Suppressor macrophage treated with lipopolysaccharide for 1 hour (primary cell): ENCODE measurements at places on chromosomes 6 and 20.

DNA sequence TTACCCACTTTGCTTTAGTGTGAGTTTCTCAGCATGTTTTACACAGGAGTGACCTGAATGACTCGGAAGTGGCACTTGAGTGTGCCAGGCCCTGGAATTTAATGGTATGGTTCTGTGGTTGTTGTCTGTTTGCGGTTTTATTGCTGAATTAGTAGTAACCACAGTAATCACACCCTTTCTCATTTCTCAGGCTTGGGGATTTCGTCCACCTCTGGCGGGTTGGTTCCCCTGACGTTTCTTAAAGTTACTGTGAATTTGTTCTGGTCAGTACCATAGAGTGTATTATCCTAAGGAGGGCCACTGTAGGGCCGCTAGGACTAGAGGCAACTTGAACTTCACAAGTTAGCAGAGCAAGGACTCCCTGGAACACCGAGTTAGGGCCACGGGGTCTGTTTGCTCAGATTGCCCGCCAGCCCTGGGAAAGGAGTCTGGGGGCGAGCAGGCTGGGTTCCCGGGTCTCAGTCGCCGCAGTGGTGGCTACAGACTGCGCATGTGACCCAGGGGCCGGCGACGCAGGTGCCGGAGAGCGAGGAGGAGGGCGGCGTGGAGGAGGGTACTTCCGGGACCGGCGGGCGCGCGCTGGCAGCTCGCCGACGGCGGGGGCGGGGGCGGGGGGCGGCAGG, 546 bp upstream of the KLHL32 start:
- no peak for DNase-seq

DNA sequence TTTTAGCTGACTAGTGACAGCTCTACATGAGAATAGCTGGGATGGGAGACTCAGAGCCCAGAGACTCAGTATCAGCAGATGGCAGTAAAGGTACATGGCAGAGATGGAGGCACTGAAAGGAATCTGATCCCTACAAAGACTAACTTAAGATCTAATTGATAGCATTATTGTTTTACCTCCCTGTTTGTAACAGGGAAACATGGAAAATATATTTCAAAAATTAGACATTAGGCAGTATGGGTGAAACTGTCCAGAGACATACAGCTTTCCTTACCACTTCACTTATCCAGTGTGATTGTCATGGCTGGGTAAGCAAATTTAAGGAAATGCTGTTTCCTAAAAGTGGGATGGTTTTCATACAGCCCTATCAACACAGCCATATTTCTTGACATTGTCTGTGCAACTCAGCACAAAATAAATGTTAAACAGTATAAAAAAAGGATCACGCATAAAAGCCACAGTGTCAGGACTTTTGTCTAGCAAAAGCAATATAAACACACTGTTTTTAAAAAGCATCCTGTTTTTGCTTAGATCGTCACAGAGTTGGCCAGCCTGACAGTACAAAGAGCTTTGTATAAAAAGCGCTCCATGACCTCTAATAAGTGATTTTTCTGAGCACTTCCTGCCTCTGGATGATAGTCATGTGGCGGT, 376.9 kb downstream of the PHF3 start:
- no peak for DNase-seq

DNA sequence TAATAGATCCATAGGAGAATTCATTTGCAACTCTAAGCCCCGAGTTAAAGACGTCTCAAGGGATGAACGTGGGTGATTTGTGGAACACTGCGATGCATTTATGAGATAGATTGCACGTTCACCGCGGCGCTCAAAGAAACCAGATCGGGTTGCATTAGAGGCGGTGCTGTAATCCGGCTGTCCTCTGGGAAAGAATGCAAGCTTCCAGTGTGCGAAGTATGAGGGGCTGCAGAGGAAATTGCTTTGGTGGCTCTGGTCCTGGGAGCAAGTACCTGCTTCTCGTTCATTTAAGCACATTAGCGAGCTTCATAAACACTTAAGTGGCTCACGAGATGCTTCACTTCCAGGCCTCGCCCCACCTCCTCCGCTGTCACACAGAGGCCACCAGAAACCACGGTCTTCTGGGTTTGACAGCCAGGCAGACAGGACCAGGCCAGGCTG, 182.3 kb downstream of the CDH4 start:
- DNase-seq, result no peak

DNA sequence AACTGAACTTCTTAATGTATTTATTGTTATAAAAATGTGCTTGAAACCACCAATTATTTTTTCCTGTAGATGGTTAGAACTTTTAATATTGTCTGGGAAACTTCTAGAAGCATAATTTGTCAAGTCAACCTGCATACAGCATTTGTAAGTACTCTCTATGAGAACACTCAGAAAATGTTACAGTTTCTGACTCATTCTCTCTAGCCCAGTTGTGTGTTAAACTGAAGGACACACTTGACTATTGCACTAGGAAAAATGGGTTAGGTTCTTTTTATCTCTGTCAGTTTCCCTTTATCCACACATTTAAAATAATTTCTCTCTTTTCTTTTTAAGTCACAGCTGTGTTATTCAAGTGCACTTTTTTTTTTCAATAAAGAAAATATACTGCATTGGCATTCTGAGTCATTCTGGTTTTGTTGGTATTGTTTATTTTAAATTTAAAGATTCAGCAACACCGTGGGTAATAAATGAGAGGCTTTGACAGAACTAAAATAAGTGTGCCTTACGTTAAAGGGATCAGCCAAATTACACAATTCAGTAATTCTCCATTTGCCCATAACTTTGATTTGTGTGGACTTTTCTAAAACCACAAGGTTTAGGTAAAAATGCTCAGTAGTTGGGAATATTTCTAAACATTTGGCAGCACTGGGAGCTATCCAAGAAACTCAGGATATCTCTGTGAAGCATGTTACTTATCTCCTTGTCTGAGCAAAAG, 50.7 kb downstream of the OPN5 start:
- no peak for DNase-seq

DNA sequence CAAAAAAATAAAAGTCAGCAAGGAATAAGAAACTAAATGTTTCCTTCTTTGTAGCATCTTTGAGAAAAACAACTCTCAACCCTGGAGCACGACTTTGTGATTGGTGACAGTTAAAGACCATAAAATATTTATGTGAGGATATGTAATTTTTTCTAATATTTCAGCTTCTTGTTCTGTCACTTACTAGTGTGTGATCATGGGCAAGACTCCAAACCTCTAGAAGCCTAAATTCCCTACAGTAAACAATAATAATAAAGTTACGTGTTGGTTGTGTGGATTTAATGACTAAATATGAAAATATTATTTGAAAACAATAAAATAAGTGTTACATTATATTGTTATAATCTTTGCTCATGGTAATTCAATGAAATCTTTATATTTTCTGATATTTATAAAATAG, 735.6 kb upstream of the MARCKS start:
- DNase-seq, result no peak

DNA sequence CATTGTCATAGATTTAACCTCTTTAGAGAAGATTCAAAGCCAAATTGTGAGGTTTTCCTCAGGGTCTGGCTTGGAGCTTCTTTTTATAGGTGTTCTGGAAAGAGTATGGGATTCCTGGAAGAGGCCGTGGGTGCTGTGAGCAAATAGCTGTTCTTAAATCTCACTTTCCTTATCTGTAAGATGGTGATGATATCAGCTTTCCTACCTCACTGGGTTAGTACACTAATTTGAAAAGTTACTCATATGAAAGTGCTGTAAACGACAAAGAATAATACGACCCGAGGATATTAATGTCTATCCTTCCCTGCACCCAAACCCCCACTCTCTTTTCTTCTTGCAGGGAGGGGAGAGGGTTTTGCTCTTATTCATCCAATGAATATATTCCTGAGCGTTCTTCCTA, 116.9 kb upstream of the ENPP5 start:
- no peak for DNase-seq

- DNase-seq, result no peak
Observed at GRCh38 chr6:15752820-15753219, 90.0 kb upstream of the DTNBP1 start.

- no peak for DNase-seq
Observed at GRCh38 chr6:20708367-20709124, 174.3 kb downstream of the CDKAL1 start.

DNA sequence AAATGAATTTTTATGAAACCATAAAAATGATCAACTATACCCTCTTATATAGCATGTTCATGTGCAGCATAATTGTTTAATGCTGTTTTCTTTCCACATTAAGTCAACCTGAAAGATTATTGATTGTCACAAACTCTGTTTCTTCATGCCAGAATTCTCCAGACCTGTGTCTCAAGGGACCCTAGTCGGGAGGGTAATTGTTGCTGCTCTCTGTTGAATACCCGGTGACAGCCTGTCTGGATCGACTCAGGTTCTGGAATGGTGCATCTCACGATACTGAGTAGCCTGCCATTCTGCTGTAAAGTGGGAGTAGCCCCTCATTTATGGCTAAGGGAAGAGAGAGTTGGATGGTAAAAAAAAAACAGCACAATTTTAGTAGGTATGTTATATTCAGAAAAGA, 449.9 kb upstream of the SOX4 start:
- no peak for DNase-seq

DNA sequence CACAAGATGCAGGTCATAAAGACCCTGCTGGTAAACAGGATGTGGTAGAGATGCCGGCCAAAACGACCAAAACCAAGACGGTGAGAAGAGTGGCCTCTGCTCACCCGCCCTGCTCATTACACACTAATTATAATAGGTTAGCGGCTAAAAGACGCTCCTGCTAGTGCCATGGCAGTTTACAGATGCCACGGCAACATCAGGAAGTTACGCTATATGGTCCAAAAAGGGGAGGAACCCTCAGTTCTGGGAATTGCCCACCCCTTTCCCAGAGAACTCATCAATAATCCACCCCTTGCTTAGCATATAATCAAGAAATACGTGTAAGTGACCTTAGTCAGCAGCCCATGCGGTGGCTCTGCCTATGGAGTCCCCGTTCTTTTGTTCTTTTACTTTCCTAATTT, 17.6 kb downstream of the BHLHE23 start:
- no peak for DNase-seq

- DNase-seq, result no peak
Observed at GRCh38 chr20:33522256-33522820, 32.4 kb downstream of the CBFA2T2 start.

GRCh38 chr20:59151820-59152219, 11.8 kb upstream of the ZNF831 start:
- DNase-seq, result no peak

DNA sequence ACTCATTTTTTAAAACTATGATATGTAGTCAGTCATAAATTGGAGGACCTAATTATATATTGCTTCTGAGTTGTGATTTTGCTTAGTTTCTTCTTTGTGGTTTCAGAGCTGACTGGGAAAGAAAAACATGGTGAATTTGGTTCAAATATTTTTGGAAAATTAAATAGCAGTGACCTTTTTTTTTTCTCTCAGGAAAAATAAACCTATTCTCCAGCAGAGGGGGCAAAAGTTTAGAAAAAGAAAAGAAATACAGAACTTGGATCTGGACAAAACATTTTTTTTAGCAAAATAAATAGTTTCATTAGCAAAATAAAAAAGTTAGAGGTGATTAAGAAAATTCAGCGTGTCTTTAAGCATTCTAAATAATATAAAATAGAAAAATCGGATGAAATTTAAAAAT, 10.2 kb downstream of the COL10A1 start:
- DNase-seq, result no peak

GRCh38 chr6:26319405-26320128, 45.4 kb upstream of the BTN3A2 start:
- DNase-seq, result no peak

DNA sequence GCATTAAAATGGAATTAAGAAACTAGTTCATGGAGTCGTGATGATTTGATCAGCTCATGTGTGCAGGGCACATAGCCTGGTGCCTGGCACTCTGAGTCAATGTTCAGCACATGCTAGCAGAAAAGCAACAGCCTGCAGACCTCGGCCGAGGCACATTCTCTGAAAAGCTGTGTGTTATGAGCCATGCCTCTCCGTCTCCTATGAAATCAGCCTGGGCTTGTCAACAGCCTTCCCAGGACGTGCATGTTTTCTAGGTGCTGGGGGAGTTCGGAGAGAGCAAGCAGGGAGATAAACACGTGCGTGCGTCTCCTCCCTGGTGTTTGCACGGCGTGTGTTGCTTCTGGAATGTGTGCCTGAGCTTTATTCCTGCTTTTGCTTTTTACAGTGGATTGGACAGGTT, 207.8 kb upstream of the KCNG1 start:
- no peak for DNase-seq

GRCh38 chr20:56983813-56984212, 282.6 kb downstream of the BMP7 start:
- no peak for DNase-seq
